HFF-Myc (cell line): ENCODE measurements at places on chromosomes 2 and 18.

GRCh38 chr2:57881998-57882888 lies 164.4 kb upstream of the VRK2 start:
- DNase-seq: peak; percentile 16

DNA sequence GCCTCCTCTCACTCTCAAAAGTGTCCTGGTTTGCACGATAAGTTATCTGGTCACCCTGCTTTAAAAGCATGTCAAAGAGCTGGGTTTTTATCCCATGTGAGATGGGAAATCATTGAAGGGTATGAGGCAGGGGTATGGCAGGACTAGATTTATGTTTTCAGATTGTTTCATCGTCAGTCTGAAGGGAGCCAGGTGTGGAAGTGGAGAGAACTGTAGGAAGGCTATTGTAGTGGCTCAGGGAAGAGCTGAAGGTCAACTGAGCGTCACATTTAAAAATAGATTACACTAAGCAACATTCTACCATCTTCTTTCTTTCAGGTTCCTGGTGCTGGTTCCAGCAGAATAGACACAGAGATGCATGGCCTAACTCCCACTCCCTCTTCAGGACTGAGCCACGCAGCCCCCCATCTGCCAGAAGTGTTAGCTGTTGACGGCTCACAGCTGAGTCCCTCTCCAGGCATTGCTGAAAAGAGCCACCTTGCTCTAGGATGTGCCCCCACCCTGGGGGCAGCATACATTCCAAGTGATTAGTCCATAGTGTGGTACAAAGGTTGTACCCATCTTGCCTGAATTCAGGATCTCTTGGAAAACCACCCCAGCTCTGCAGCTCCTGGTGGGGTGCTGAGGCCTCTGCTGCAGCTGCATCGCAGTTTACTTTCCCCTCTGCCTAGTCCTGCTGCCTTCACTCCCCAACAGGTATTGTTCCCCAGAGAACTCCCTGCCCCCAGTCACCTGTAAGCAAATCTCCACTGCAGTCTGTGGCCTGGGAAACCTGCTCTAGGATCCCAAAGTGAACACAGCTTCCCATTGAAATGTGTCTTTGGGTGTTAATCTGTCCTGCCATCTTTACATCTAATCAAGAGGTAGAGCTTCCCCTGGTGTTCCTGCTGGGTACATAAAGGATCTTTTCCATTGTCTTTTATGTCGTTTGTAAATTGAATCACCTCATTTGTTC lies 79.5 kb upstream of the KLF7 start:
- DNase-seq: no peak

DNA sequence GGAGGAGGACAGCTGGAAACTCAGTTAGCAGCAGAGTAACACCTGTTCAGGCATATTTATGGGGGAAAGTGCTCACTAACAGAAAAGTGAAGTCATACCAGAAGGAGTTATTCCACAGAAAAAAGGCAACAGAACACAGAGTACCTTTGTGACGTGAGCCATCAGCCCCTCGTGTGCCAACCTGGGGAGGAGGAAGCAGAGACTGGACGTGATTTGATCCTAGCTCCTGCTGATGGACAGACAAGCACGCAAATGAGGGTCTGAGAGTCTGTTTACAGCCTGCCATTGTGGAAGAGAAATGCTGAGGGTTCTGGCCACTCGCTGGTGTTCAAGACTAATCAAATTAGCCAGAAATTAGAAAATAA lies 120.7 kb downstream of the ZNF521 start:
- DNase-seq: no peak

DNA sequence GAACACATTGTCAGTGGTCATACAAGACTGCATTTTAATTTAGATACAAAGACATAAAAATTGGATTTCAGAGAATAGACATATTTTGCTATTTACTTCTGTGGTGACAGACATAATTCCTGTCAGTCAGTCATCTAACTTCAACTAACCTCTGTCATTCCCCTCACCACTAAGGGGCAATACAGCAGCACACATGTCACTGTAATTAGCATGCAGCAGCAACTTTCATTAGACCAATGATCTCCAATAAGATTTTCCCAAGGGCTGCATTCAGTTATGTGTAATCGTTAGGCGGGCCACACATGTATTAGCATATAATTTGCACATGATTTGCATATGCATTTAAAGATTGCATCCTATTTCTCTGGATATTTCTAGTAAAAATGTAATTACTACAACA lies 624.5 kb downstream of the NR4A2 start:
- no peak for DNase-seq

- DNase-seq: no peak
These were observed 2.7 kb downstream of the CDH7 start for GRCh38 chr18:65753520-65753919.

- DNase-seq: no peak
These were observed 138.8 kb upstream of the COPS8 start for GRCh38 chr2:236946871-236947270.

- peak; percentile 98 for DNase-seq
These were observed 29.2 kb upstream of the PPP4R1 start for GRCh38 chr18:9643549-9643948.

DNA sequence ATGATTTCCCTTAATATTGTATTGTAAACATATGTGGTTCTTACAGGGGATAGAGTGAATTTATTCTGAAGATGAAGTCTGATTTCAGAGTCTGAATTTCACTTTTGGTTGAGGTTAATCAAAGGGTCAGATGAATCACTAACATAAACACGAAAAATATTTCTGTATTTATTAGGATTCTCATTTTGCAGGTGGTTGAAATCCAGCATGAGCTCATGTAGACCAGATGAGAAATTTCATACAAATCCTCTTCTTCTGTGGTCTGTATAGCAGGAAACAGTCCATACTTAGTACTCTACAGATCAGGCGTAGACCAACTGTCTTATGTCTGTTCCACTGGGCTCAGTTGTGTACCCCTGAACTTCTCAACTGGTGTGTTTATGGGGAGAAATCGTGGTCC lies 157.8 kb downstream of the BABAM2 start:
- DNase-seq: peak; percentile 17

GRCh38 chr2:455015-455705 lies 167.3 kb upstream of the ALKAL2 start:
- DNase-seq: no peak

DNA sequence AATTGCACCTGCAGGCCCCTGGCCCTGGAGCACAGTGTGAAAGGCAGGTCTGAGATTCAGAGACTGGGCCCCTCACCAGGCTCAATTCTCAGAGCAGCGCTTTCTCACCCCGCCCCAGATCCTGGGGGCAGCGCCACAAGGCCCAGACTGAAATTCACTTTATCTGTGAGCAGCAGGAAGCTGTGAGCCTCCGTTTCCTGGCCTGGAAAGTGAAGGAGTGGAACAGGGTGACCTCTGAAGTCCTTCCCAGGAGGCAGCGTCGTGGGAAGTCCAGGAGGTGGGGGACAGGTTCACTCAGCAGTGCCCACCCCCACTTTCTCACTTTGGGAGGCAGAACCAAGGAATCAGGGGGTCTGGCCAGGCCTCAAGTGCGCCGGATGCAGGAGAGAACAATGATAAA lies 235.4 kb downstream of the NDUFA10 start:
- no peak for DNase-seq

GRCh38 chr2:157839162-157839801 lies 36.8 kb downstream of the ACVR1 start:
- DNase-seq: no peak

- DNase-seq: no peak
These were observed 35.6 kb downstream of the OSBPL6 start for GRCh38 chr2:178229927-178230326.

- DNase-seq: no peak
These were observed 52.7 kb upstream of the KYNU start for GRCh38 chr2:142824756-142825155.

- DNase-seq: peak; percentile 32
These were observed 220.8 kb downstream of the GULP1 start for GRCh38 chr2:188512456-188512855.

DNA sequence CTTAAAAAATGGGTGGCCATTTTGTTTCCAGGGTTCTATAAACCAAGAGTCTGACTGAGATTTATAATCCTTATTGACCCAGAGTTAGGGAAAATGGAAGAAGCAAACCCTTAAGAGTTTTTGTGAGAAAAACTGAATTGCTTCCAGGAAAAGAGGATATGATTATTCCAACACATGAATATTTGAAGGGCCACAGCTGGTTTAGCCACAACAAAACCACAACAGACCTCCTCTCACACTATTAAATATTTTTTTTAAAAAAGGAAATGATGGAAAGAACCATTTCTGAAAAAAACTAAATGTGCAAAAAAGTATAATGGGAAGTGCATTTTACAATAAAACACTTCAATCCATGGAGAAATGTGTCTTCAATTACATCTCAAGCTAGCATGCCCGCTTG lies 182.7 kb downstream of the ETAA1 start:
- DNase-seq: no peak

- no peak for DNase-seq
These were observed 382.5 kb downstream of the ERBB4 start for GRCh38 chr2:212156088-212156487.

- no peak for DNase-seq
These were observed 144.0 kb downstream of the IKZF2 start for GRCh38 chr2:213007290-213007838.

GRCh38 chr2:49028101-49028500 lies 126.2 kb downstream of the FSHR start:
- DNase-seq: no peak

DNA sequence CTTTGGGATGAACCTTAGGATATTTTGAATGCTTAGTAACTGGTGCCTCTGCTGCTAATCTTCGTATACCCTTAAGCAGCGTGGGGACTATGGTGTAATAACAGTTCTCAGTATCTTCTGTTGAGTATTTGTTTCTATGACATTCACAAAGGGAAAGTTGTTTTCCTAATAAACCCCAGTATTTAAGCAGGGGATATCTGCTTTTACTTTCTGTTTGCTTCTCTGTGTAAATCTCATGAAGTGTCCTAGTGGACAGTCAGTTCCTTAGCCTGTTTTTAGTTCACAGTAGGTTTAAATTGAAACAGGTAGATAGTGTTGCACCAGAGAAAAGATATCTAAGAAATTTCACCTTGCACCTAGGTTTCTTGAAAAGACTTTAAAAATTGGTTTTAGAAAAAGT lies 14.9 kb downstream of the KIAA1328 start:
- DNase-seq: no peak

GRCh38 chr2:144848423-144848822 lies 328.5 kb upstream of the ZEB2 start:
- no peak for DNase-seq

DNA sequence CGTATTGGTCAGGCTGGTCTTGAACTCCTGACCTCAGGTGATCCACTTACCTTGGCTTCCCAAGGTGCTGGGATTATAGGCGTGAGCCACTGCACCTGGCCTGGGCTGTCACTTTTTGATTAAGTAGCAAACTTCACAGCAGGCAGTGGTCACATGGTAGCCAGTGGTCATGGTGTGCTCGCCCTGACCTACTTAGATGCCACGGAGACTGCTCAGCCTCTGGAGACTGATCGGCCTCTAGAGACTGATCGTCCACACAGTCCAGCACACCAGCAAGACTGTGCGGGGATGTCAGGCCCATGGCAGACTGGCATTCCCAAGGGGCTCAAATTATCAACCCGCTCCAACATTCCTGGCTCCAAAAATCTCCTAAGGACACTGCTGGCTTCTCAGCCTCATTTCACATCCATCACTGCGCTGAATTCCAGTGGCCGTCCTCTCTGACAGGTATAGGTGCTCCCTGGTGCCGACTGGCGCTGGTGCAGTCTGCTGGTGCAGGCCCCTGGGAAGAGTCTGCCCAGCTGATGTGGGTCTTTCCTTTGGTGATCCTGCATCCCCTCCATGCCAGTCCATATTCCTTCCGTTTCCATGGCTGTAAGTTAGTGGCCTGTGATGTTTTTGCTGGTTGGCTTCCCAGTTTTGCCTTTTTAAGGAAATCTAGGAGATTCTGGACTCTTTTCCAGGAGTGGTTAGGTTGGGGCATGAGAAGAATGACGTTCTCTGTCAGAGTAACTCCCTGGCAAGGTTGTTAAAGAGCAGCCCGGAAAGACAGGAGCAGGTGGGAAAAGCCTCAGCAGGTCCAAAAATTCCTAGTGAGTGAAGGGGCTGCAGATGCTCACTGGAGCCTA lies 374.5 kb upstream of the HS6ST1 start:
- DNase-seq: no peak

DNA sequence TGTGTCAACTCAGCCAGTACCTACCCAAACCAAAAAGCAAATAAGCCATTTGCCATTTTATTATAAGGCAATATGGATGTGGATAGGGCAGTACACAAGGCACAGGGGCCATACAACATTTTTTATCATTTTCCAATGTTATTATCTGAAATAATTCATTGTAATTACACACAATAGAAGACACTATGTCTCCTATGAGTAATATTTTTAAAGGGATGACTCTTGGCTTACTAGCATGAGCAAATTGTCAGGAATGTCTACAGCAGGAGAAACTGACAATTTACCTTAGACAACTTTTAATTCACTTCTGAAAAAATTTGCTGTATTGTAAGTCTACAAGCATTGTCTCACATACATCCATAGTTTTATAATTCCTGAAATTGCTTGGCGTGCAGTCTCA lies 1193.9 kb upstream of the CELF4 start:
- DNase-seq: no peak

DNA sequence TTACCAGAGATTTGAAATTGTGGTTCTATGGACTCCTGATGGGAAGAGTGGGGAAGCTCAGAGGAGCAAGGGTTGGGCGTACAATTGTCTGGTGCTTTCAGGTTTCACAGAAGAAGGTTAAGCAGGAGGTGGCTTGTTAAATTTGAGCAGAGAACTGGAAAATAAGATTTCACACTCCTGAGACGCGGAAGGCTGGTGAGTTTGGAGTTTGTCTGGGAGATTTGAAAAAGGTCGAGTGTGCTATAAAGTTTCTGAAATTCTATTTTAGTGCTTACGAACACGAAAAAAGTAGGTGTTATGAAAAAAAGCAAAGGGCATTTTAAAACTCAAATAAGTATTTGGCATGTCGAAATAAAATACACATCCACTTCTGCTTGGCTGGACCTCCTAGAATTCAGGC lies 170.1 kb downstream of the MEIS1 start:
- no peak for DNase-seq

GRCh38 chr2:148701039-148701438 lies 56.5 kb downstream of the EPC2 start:
- no peak for DNase-seq

- no peak for DNase-seq
These were observed 225.4 kb upstream of the ID2 start for GRCh38 chr2:8456151-8457091.

DNA sequence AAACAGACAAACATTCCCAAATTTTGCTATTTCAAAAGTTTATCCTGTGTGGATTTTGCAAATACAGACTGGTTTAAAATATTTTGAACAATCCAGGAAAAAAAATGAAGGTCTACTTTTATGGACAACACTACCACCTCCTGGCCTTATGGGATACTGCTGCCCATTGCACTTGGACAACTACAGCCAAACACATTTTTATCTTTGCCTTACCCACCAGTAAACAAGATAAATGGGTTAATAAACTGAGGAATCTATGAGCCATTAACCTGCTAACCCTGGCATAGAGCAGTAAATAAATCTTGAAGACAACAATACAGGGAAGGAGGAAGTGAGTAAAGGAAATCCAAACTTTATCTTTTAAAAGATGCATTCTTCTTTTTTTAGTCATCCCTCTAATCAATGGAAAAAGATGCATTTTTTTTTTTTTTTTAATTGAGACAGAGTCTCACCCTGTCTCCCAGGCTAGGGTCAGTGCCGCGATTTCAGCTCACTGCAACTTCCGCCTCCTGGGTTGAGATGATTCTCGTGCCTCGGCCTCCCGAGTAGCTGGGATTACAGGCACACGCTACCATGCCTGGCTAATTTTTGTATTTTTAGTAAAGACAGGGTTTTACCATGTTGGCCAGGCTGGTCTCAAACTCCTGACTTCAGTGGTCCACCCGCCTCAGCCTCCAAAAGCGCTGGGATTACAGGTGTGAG lies 2.1 kb upstream of the SPIRE1 start:
- DNase-seq: no peak

GRCh38 chr2:70717431-70718038 lies 50.5 kb downstream of the ADD2 start:
- no peak for DNase-seq
